WTC11 (cell line): ENCODE measurements at places on chromosomes 1 and 21.
A peak's percentile ranks its signal among the peaks of the same experiment; 100 is the strongest.

- no peak for DNase-seq
Observed at GRCh38 chr21:14686466-14687267, 140.6 kb upstream of the SAMSN1 start.

- DNase-seq, result peak; percentile 17
Observed at GRCh38 chr1:74674278-74675048, 871 bp upstream of the ERICH3 start.

DNA sequence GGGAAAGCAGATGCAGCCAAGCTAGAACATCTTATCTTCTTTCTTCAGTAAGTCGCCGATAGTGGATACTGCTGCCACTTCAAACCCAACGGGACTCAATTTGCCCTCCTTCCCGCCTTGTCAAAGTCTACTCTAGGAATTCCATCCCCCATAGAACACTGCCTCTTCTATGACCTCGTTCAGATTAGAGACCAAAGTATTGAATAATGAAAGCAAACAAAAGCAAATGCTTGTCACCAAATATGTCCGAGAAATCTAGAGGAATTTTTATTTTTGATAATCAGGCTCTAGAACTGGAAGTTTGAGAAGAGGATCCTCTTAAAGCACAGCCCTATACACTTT lies 853 bp upstream of the RRAGC start:
- no peak for DNase-seq

DNA sequence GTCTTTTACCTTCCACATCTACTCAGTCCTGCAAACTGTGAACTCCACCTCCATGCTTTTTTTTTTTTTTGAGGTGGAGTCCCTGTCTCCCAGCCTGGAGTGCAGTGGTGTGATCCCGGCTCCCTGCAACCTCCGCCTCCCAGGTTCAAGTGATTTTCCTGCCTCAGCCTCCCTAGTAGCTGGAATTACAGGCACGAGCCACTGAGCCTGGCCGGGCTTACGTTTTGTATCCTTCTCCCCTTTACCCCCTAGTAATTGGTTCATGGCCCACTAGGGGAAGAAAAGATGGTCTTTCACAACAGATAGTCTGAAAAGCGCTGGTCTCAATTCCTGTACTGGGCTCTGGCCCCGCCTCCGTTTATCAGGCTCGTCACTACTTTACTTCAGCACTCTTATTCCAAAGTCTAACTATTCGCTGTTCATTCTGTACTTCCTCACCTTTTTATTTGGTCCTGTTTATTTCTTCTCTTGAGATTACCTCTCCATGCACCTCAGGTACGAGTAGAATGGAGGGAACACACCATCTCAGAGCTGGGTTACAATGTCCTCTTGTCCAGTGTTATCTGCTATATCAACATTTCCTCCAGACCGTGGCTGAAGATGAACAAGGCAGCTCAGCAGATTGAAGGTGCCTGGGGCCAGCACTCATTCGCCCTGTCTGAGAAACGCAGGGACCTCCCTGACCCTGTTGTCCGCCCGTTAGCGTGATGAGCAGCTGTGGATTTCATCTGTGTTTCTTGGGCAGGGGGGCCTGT lies 16.2 kb downstream of the CNST start:
- no peak for DNase-seq

DNA sequence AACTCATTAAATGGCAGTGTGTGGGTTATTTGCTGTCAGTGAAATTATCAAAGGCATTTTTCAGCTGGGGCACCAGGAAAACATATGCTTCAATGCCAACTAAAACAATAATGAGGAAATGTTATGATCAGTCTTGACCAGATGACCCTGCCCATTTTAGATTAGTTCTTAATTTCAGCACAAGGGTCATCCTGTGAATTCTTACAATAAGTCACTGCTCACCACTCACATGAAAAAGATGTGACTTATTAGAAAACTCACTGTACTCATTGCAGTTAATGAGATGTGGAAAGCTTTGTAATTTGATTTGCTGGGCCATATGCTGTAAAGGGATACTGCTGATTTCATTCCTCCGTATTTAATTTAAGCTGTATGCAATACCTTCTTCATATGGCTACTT lies 178.5 kb upstream of the LMO4 start:
- no peak for DNase-seq

DNA sequence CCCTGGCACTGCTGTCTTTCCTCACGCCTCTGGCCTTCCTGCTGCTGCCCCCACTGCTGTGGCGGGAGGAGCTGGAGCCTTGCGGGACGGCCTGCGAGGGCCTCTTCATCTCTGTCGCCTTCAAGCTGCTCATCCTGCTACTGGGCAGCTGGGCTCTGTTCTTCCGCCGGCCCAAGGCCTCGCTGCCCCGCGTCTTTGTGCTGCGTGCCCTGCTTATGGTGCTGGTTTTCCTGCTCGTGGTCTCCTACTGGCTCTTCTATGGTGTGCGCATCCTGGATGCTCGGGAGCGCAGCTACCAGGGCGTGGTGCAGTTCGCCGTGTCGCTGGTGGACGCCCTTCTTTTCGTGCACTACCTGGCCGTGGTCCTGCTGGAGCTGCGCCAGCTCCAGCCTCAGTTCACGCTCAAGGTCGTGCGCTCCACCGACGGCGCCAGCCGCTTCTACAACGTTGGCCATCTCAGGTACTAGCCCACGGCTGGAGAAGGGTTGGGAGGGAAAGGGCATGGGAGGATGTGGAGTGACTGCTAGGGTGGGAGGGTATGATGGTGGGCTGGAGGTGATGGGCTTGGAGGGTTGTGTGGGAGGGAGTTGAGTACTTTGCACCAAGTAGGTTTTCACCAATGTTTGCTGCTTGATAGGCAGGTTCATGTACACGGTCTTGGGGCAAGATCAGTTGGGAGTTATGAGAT lies 18.9 kb downstream of the VANGL2 start:
- DNase-seq, result no peak

GRCh38 chr1:20981915-20982314 lies 194.8 kb downstream of the EIF4G3 start:
- DNase-seq, result no peak

- DNase-seq, result no peak
Observed at GRCh38 chr1:30403726-30404125, 319.7 kb downstream of the MATN1 start.

- DNase-seq, result no peak
Observed at GRCh38 chr1:56933606-56934005, 32.2 kb downstream of the C8B start.

DNA sequence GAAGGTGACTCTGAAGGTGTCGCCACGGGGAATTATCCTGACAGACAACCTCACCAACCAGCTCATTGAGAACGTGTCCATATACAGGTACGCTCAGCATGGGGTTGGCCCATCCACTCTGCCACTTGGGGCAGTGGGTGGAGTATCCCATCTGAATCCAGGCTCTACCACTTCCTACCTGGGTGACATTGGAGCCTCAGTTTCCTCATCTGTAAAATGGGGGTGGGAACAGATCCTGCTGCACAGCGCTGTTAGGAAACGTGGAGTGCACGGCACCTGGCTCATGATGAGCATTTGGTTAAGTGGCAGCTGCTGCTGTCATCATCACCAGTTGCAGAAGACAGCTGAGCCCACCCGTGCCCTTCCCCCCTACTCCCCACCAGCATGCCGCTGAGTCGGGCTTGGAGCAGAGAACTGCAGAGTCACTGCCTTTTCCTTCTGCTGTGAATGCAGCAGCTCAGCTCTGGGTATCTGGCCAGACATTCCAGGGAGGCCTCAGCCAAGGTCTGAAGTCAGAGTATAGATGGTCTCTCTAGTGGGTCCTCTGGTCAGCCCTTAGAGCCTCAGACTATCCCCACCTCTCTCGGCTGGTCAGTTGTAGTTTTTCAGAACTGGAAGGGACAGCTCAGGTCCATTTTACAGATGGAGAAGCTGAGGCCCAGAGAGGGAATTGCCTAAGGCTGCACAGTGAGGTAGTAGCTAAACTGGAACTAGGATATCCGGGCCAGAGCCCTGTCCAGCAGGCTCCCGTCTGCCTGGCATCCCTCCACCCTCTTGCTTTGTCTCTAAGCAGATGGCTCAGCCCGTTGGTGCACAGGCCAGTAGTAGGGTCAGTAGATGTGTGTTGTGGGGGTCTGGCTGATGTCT lies 11.7 kb downstream of the LDLRAP1 start:
- no peak for DNase-seq

DNA sequence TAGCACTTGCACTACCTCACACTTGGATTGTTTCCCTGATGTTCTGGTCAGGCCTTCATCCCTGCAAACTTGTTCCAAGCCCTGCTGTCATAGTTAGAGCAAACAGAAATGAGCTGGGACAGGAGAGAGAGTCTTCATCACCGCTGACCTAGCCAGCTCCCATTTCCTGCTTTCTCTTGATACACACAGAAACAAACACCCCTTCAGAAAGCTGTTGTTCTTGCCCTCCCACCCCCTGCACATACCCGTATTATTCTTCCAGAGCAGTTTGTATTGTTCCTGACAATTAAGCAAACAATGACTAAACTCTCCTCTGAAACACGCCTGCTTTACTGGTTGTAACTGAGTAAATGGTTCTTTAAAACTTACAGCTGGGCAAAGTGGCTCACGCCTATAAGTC lies 2.9 kb upstream of the SYT2 start:
- no peak for DNase-seq

DNA sequence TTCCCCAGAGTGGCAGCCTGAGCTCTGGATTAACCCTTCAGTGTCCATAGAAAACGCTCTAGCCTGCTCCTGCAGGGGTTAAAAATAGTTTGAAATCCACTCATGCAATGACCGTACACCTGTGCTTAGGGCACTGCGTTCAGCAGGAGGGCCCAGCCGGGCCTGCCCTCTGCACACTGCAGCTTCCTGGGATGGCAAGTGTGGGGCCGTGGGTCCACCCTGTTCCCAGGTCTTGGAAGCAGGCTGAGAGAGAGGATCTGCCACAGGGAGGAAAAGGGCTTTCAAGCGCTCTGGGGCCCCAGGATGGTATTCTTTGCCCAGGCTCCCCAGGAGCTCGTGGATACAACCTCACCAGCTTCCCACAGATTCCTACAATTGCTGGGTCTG lies 1.5 kb upstream of the S100B start:
- DNase-seq, result no peak

DNA sequence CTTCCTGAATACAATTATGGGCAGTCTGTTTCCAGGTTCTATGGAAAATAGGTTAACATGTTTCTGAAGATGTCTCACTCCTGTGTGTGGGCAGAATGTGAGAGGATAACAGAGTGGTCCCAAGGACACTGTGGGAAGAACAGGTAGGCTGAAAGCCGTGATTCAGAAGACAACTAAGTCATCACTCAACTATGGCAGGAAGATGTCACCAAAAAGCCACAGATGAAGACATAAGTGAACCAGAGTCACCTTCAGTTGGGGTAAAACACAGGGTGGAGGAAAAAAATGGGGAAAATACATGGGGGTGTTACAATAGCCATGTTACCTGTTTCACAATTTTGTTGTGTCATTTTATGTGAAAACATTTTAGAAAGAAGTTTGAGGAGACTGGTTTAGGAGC lies 75.1 kb downstream of the UCHL5 start:
- DNase-seq, result no peak
